ENCODE measurements at places on chromosomes 5 and 9.

GRCh38 chr5:1005249-1005851, 3.3 kb upstream of the NKD2 start:
- DNase-seq: no peak

DNA sequence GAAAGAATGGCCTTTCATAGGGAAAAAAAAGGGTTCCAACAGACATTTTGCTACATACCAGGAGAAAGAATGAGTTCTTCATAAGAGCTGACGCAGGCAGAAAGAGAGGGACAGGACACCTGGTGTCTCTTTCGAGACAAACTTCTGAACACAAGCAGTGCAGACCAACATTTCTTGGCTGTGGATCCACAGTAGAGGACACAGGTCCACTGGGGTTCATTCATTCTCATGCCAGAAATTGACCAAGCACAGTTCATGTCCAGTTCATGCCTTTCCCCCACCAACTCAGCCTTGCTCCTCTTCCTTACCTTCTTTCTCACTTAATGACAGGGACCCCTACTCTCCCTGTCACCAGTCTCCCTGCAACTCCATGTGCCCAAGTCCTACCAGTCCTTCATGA, 137.7 kb downstream of the WDR41 start:
- DNase-seq: no peak

DNA sequence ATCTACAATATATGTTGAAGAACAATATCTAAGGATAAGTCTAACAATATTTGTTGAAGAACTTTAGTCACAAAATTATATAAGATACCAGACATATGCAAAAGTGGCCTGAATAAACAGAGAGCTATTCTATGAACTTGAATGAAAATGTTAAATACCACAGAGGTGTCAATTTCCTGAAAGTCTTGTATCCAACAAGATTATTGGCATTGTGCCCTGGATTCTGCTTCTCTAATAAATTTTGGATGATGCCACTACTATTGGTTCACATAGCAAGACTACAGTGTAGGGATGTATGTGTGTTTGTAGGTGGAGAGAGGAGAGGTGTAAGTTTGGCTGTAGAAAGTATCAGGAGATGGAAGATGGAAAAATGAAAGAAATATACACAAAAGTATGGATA, 731.8 kb upstream of the RGMB start:
- DNase-seq: no peak

DNA sequence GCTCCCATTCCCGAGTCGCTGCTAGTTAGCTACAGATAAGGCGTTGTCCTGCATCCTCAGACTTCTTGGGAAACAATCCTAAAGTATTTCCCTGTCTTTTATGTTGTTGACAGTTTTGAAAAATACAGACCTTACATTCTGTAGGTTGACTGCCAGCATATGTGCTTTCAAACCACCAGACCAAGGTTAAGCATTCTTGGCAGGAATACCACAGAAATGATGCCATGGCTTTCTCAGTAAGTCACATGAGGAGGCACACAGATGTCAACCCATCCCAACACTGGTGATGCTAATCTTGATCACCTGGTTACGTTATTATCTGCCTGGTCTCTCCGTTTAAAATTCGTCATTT, 871 bp downstream of the GLE1 start:
- no peak for DNase-seq

- no peak for DNase-seq
Measured at GRCh38 chr5:169343766-169344165, 42.8 kb upstream of the SLIT3 start.

- no peak for DNase-seq
Measured at GRCh38 chr9:123035791-123036190, 2.3 kb downstream of the GPR21 start.

DNA sequence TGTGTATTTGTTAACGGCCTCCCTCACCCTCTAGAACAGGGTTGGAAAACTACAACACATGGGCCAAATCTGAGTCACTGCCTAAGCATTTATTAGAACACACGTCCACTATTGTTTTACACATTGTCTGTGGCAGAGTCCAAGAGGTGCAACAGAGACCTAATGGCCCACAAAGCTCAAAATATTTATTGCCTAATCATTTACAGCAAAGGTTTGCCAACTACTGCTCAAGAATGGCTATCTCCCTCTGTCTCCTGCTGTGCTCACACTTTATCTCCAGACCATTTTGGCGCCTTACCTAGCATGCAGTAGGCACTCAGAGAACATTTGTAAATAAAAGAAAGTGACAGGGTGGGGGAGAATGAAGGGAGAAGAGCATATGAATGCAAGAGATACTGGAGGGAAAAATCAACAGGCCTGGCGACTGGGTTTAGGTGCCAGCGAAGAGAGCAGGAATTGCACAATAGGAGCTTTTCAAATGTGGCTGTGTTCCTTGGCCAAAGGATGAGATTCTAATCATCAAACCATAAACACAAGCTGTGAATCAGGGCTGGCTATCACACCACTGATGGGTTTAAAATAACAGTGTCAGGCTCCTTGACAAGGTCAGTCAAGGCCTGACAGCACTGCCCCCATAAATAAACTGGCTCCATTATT, 80.3 kb downstream of the EPB41L4A start:
- no peak for DNase-seq

Data from stimulated activated CD8-positive, alpha-beta memory T cell treated with anti-CD3 and anti-CD28 coated beads, Interleukin-2, amount 100 ng/mL, for 1 hour (primary cell).